Psoas muscle (tissue), 8 donors: ENCODE measurements at places on chromosomes 2 and 18. TPM values are rescaled to one million over a fixed set of nuclear protein-coding genes. Genes with fewer than 3 reads are reported as not detected.

DNA sequence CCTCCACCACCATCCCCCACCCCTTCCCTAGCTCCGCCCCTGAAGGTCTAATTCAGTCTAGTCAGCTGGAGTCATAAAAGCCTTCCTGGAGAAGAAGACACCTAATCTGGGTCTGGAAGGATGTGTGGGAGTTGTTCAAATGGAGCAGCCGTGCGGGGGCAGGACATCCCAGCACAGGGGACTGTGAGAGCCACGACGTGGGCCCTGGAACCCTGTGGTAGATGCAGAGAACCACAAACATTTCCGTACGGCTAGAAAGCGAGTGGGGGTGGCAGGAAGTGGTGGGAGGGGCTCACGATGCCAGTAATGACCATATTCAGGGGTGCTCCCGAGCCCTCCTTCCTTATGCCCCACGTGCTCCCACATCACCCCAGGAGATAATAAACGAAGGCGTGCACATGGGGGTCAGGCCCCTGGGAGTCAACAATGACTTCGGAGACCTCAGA lies 20.9 kb upstream of the COL6A3 start:
- DNase-seq, result no peak

DNA sequence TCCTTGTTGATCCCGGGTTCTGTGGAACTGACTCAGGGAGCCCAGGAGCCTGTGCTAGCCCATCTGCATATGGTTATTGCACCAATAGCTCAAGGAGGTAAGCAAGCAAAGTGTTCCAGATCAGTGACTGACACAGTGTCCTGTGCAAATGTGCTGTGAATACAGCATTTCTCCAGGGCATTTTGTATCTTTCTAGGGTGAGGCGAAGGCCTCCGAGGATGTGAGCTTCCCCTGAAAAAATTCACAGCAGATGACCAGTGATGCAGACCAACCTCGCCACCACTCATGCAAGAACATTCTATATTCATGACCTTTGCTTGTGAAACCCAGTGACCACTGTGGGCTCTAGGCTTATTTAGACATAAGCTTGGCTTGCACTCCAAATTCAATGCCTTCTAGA lies 15.2 kb upstream of the NT5DC4 start:
- no peak for DNase-seq

RGPD3 gene
- 0.18 TPM for total RNA-seq

BCL2L11 gene
- total RNA-seq, result 8.2 TPM

DNA sequence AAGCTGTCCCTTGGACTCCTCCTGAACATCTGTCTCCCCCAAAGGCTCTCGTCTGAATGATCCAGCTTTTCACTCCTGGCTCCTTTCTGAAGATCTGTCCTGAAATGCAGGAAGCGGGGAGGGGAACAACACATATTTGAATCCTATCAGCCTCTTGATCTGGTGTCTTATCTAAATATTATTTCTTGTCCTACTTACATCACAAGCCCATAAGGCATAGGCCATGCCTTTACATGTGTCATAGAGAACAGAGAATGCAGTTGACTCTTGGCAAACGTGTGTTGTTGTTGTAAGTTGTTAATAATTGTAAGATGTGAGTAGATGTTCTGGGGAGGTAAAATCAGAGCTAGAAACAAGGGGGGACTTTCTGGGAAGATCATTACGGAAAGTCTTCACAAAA lies 57.4 kb downstream of the GATA6 start:
- DNase-seq, result no peak

DNA sequence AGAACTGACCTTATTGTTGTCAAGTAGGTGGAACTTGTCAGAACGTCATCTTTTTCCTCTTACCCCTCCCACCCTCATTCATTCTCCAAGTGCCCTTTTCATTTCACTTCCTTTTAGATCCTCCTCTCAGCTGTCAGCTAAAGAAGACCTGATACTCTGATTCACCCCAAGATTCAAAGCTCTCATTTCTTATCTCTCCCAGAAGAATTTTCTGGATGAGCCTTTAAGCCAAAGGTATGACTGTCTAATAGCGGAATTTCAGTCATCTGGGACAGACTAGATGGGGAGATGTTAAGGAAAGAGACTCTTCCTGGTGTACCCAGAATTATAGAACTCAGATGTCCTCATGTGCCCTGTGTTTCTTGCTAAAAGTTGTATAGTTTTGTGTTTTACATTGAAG lies 53.9 kb downstream of the TCF7L1 start:
- DNase-seq, result no peak

GRCh38 chr2:128556633-128557032 lies 238.0 kb upstream of the HS6ST1 start:
- DNase-seq, result no peak

GRCh38 chr18:9055626-9056025 lies 46.9 kb upstream of the NDUFV2 start:
- DNase-seq, result no peak

DNA sequence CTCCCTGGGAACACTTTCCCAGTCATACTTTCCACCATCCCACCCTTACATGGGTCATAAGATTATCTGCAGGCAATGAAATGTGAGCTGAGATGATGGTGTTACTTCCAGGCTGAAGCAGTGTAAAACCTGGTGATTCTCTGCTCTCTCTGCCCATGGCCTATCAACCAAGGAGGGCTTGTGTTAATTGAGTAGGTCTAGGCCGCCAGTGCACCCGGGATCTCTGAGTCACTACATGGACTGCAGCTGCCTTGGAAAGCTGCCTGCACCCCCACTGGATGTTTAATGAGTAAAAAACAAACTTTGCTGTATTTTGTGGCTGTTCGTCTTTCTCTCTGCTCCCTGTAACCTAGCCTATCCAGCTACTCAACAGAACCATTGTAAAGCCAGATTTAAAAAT lies 451.7 kb upstream of the SMIM21 start:
- DNase-seq, result no peak

DNA sequence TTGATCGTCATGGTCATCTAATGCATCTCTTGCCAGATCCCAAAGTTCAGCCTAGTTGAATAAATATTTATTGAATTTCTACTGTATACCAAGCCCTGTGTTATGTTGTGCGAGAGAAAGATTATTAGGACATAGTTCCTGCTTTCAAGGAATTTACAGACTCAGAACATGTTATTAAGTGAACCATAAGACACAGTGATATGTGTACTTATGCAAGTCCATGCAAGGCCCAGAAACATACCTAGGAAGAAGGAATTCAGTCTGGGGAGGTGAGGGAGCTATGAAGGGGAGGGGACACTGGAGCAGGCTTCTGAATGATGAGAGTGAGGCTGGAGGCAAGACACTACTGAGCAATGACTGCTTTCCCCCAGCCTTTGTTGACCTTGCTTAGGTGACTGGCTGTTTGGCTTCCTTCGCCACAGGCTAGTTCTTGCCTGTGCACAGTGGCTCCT lies 81.4 kb downstream of the ACAA2 start:
- no peak for DNase-seq

PPP3R1 gene
- total RNA-seq, result 45.7 TPM

DNA sequence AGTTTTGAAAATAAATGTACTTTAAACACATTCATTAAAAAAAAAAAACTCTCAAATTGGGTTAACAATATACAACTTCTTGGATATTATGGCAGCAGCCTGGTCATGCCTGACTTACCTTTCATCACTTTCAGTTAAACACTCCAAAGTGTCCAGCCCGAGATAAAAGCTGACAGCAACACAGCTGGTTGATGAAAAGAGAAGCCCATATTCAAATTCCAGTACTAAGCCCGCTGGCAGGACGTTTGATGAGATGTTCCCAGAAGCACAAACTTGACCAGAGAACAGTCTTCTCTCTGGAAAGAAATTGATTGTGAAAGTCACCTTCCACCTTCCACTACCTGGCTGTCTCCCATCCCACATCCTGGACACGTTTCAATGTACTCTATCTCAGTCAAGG lies 586.3 kb downstream of the TDRD15 start:
- no peak for DNase-seq
